Naive B cell (primary cell): ENCODE measurements at places on chromosomes 11 and 22. TPM values are rescaled to one million over a fixed set of nuclear protein-coding genes. Genes with fewer than 3 reads are reported as not detected.

Gene OR2D2
- not detected for polyA plus RNA-seq

Gene TMEM135
- 7.7 TPM for polyA plus RNA-seq

GRCh38 chr22:24325105-24325757 is 54.6 kb downstream of the SPECC1L start:
- H3K4me1 ChIP-seq, result peaks cover 9% of the 10 kb centered on the region
- no peak overlapping the region for H3K4me3 ChIP-seq
- H3K36me3 ChIP-seq, result peaks cover 26% of the 10 kb centered on the region
- no peak overlapping the region for H3K27ac ChIP-seq
- H3K27me3 ChIP-seq, result no peaks in the 10 kb centered on the region

GRCh38 chr11:128482512-128483191 is 104.7 kb downstream of the ETS1 start:
- H3K4me3 ChIP-seq, result peak overlapping the region; percentile 55
- H3K36me3 ChIP-seq, result peaks cover 78% of the 10 kb centered on the region
- peaks cover 85% of the 10 kb centered on the region for H3K4me1 ChIP-seq
- no peaks in the 10 kb centered on the region for H3K27me3 ChIP-seq
- DNase-seq, result no peak

DNA sequence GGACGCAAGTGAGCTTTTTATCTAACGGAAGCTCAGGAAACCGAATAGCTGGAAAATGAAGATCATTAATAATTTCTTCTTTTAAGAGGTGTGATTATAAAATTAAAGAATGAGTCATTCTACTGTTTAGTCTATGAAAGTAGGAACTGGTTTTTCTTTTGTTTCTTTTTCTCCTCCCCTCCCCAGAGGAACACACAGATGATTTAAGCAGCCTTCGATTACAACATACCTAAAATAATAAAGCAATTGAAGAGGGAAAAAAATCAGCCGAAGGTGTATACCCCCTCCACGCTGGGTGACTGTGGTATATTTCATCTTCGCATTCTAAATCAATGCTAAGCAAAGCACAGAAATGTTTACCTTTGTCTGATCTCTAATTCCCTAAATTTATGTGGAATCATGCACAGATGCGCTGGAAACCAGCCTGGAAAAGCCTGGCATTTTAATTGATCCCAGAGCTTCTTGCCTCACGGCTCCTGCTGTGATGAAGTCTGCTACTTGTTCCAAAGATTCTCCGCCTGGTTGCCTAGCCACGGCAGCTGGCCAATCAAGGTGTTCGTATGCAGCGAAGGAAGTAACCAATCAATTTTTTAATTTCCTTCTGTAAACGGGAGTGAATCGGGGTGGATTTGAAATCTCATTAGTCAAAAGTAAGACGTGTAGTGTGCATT is 133.9 kb downstream of the FANCF start:
- H3K27ac ChIP-seq, result no peak overlapping the region
- no peaks in the 10 kb centered on the region for H3K4me1 ChIP-seq
- no peaks in the 10 kb centered on the region for H3K36me3 ChIP-seq
- H3K27me3 ChIP-seq, result peaks cover 4% of the 10 kb centered on the region

GRCh38 chr11:35354644-35355043 is 64.7 kb downstream of the SLC1A2 start:
- peaks cover under 1% of the 10 kb centered on the region for H3K27me3 ChIP-seq
- H3K27ac ChIP-seq, result no peak overlapping the region
- H3K36me3 ChIP-seq, result no peaks in the 10 kb centered on the region

GRCh38 chr11:112705148-112705547 is 256.1 kb upstream of the NCAM1 start:
- H3K4me1 ChIP-seq, result no peaks in the 10 kb centered on the region
- DNase-seq, result no peak
- H3K27ac ChIP-seq, result no peak overlapping the region
- peaks cover 7% of the 10 kb centered on the region for H3K36me3 ChIP-seq
- H3K4me3 ChIP-seq, result no peak overlapping the region
- H3K27me3 ChIP-seq, result peaks cover 8% of the 10 kb centered on the region

- no peaks in the 10 kb centered on the region for H3K27me3 ChIP-seq
- H3K36me3 ChIP-seq, result no peaks in the 10 kb centered on the region
- peaks cover 6% of the 10 kb centered on the region for H3K4me1 ChIP-seq
- no peak overlapping the region for H3K4me3 ChIP-seq
- H3K27ac ChIP-seq, result no peak overlapping the region
- DNase-seq, result no peak
Measured at GRCh38 chr11:1034456-1035295, 1.8 kb downstream of the MUC6 start.
